ENCODE measurements at places on chromosomes 3 and 15.

DNA sequence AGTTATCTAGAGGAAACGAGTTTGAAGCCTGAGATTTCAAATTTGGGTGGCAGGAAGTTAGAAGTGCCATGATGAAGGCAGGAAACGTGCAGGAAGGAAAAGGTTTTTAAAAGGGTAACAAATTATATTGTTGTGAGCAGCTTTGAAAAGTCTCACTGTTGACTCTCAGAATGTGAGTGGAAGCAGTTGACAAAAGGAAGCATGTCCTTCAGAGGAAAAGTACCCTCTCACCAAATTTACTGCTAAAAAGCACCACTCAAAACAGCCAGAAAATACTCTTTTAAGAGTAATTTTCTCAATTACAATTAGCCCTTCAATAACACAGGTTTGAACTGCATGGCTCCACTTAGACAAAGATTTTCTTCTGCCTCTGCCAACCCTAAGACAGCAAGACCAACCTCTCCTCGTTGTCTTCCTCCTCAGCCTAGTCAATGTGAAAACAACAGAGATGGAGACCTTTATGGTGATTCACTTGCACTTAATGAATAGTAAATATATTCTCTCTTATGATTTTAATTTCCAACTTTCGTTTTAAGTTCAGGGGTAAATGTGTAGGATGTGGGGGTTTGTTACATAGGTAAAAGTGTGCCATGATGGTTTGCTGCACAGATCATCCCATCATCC, 117.1 kb upstream of the LIPC start:
- H3K27ac ChIP-seq = no peak overlapping the region
- H3K4me3 ChIP-seq = no peak overlapping the region
- DNase-seq = no peak
- no peaks in the 10 kb centered on the region for H3K36me3 ChIP-seq
- H3K27me3 ChIP-seq = no peaks in the 10 kb centered on the region

- peak; percentile 93 for DNase-seq
- H3K36me3 ChIP-seq = no peaks in the 10 kb centered on the region
- no peaks in the 10 kb centered on the region for H3K27me3 ChIP-seq
- H3K4me3 ChIP-seq = no peak overlapping the region
- peak overlapping the region; percentile 90 for H3K27ac ChIP-seq
- peaks cover 21% of the 10 kb centered on the region for H3K4me1 ChIP-seq
Observed at GRCh38 chr3:153130312-153130977, 31.6 kb upstream of the RAP2B start.

- no peaks in the 10 kb centered on the region for H3K36me3 ChIP-seq
- no peaks in the 10 kb centered on the region for H3K4me1 ChIP-seq
- no peak overlapping the region for H3K4me3 ChIP-seq
- H3K27me3 ChIP-seq = no peaks in the 10 kb centered on the region
- H3K27ac ChIP-seq = no peak overlapping the region
Observed at GRCh38 chr3:178217479-178217878, 318.8 kb upstream of the KCNMB2 start.

- no peaks in the 10 kb centered on the region for H3K36me3 ChIP-seq
- no peak overlapping the region for H3K27ac ChIP-seq
- H3K4me1 ChIP-seq = no peaks in the 10 kb centered on the region
- H3K4me3 ChIP-seq = no peak overlapping the region
- no peaks in the 10 kb centered on the region for H3K27me3 ChIP-seq
- DNase-seq = no peak
Observed at GRCh38 chr3:27848826-27849225, 126.7 kb upstream of the EOMES start.

DNA sequence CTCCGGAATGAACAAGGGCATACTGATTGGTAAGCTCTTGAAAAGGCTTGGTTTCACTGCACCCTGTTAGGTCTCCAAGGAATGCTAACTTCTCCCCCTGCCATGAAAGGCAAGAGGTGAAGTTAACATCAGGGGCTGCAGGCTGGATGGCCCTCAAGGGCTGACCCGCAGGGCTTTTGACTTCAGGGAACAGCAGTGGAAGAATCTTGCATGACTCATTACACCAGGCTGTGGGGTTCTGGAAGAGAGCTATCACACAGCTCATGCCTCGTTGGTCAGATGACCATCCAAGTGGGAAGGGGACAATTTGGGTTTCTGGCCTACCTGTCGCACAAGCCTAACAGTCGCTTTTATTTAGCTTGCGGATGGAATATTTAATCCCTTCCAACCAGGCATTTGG, 23.6 kb upstream of the ATG7 start:
- no peak for DNase-seq
- H3K27me3 ChIP-seq = no peaks in the 10 kb centered on the region
- no peak overlapping the region for H3K4me3 ChIP-seq
- no peak overlapping the region for H3K27ac ChIP-seq
- H3K36me3 ChIP-seq = no peaks in the 10 kb centered on the region

GRCh38 chr15:60957111-60957510, 272.0 kb downstream of the RORA start:
- no peak overlapping the region for H3K4me3 ChIP-seq
- H3K36me3 ChIP-seq = no peaks in the 10 kb centered on the region
- H3K4me1 ChIP-seq = no peaks in the 10 kb centered on the region
- no peak for DNase-seq

DNA sequence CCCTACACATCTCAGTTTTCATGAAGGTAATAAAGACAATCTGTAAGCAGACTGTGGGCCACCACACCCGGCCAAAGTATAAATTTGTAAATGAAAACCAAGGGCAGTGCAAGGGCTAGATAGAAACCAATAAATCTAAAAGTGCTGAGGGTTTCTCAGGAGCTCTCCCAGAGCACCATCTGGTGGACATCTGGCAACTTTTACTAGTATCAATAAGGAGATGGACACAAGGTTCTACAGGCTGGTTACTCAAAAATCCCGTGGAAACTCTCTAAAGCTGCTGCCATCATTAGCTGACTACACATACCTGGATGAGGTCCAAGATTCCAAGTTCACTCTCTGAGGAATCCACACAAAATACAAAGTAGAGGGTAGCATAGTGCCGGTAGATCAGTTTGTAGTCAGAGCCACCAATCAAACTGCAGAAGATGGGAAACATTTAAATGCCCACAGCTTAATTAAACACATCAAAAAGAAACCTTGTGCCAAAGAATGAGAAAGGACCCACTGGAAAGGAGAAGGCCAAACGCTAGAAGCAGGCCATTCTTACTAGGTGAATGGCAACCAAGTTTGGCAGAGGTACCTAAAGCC, 5.5 kb downstream of the AP3S2 start:
- peaks cover 44% of the 10 kb centered on the region for H3K36me3 ChIP-seq
- no peaks in the 10 kb centered on the region for H3K27me3 ChIP-seq
- DNase-seq = peak; percentile 60

GRCh38 chr3:133238015-133238414, 161.8 kb upstream of the BFSP2 start:
- no peaks in the 10 kb centered on the region for H3K36me3 ChIP-seq
- no peak for DNase-seq
- no peaks in the 10 kb centered on the region for H3K4me1 ChIP-seq
- H3K27ac ChIP-seq = no peak overlapping the region
- 0 out of 2 replicates have a peak, but pooled peaks cover 4% of the 10 kb centered on the region for H3K27me3 ChIP-seq

Measured in PC-9 (cell line).